Glomerular endothelial cell (primary cell): ENCODE measurements at places on chromosomes 12 and 14. TPM values are rescaled to one million over a fixed set of nuclear protein-coding genes. Genes with fewer than 3 reads are reported as not detected.

The MANSC4 gene
- total RNA-seq = not detected in 2 replicates

The FITM1 gene
- total RNA-seq = 0.29 TPM in 1 of 2 replicates, not detected in the other

The POLE2 gene
- total RNA-seq = 8.0 and 8.1 TPM in 2 replicates

The NFE2 gene
- not detected in 2 replicates for total RNA-seq

The IPO4 gene
- 41.5 and 52.4 TPM in 2 replicates for total RNA-seq

The CEP128 gene
- 2.6 and 4.1 TPM in 2 replicates for total RNA-seq

The BHLHE41 gene
- total RNA-seq = 2.7 and 4.4 TPM in 2 replicates

The OVCH1 gene
- total RNA-seq = not detected in 2 replicates

The ZDHHC22 gene
- not detected in 2 replicates for total RNA-seq

The LRP1-AS gene
- total RNA-seq = not detected in 2 replicates

- no peak for DNase-seq
Measured at GRCh38 chr12:59088673-59089072, 168.4 kb upstream of the LRIG3 start.

GRCh38 chr12:5466521-5466960, 34.6 kb downstream of the NTF3 start:
- DNase-seq = no peak

DNA sequence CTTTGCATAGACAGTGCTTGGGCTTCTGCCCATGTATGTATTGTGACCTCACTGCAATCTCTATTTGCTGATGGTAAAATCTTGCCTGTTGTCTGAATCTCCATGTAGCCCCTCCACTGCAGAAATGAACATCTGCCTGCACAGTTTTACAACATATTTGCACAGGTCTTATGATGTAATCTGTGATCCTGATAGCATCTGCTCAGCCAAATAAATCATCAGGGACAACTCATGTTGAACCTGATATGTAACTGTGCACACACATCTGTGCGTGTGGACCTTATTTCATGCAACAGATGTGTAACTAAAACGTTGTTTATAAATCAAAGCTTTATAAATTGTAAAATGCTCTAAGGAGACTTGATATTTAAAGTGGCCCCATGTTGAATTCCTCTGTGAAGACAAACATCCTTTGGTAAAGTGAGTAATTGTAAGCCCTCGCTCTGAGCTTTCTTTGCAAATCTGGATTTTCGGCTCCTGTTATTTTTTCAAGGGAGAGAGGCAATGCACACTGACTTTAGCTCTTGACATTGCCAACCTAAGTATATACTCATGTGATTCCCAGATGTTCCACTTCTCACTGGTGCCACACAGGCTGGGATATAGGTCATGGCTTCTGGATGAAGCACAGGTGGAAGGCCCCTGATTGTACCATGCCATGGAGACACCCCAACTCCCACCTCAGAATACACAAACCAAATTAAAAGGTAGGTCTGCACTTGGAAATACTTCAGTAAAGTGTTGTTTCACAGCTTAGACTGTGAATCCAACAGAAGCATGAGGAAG, 371.3 kb downstream of the GRIN2B start:
- DNase-seq = no peak

DNA sequence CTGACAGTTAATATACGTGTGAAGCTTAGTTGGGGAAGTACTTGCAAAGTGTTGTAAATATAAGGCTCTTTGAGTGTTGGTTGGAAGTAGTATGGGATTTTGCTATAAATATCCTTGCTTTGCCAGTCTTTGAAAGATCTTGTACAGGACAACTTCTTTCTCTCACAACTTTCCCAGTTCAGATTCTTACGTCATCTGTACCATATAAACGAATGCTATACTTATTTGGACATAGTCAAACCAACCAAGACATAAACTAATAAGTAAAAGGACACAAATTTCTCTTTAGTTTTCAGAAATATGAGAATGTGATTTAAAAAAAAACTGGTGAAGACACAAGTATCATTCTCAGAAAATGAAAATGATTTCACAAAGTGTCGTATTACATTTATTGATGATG, 153.1 kb upstream of the NPAS3 start:
- no peak for DNase-seq

GRCh38 chr14:32606301-32606700, 277.2 kb downstream of the AKAP6 start:
- no peak for DNase-seq

GRCh38 chr12:62116986-62117385, 143.2 kb upstream of the USP15 start:
- DNase-seq = no peak

- no peak for DNase-seq
Measured at GRCh38 chr12:53600490-53601295, 25.5 kb downstream of the ATF7 start.

GRCh38 chr12:132142679-132143335, 1.3 kb downstream of the DDX51 start:
- no peak for DNase-seq

DNA sequence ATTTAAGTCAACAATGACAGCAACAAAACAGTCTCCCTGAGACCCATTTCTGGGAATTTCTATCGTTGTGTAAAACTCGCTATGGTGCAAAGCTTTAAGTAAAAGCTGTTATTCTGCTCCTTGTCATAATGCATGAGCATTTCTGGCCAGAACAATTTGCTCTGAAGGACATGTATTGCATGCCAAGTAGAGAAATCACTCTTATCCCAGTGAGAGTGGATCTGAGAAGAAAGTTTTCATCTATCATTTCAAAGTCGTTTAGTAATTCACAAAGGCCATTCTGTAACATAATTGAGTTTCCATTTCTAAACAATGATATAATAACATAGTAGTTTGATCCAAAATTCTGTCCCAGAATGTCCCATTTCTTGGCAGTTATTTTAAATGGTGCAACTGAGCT, 86.6 kb downstream of the TBC1D30 start:
- no peak for DNase-seq

GRCh38 chr12:131065279-131065678, 111.6 kb downstream of the ADGRD1 start:
- DNase-seq = no peak

GRCh38 chr12:56935752-56936151, 1.5 kb upstream of the SDR9C7 start:
- no peak for DNase-seq

DNA sequence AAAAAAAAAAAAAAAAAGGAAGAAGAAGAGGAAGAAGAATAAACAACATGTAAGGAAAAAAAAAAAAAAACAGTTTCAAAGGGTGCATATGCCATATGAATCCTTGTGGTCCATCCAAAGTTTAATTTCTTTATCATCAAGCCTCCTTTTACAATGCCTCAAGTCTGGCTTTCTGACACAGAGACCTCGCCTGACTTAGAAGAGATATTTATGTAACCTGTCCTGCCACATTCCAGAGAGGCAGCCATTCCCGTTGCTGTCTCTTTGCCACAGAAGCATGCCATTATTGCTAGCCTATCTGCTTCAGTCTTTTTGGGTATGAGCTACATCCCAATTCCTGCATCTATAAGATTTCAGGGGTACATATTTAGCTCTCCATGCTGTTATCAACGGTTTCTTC, 596.7 kb upstream of the ATP2B1 start:
- DNase-seq = no peak

GRCh38 chr12:92199819-92200576, 54.4 kb upstream of the BTG1 start:
- DNase-seq = no peak

DNA sequence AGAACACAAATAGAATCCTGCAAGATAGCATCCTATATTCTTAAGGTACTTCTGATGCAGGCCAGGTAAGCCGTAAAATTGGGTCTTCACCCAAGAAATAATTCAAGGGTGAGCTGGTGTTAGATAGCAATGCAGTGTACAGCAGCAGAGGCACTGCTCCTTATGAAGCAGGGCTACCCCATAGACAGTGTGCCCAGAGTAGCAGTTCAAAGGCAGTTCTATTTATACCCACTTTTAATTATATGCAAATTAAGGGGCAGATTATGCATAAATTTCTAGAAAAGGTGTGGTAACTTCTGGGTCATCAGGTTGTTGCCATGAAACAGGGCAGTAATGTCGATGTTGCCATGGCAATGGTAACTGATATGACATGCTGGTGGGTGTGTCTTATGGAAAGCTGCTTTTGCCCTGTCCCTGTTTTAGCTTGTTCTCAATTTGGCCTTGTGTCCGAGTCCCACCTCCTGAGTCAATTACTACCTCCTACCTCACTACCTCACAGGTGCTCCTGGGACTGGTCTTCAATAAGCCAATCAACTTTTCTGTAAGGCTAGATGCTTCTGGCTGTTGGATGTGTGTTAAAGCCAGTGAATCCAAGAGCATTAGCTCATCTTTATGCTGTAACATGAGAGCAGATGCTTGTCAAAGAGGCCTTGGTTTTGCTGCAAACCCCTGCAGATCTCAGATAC, 61.0 kb downstream of the PPM1A start:
- DNase-seq = no peak

GRCh38 chr14:71675900-71676287, 256.3 kb upstream of the RGS6 start:
- DNase-seq = no peak

DNA sequence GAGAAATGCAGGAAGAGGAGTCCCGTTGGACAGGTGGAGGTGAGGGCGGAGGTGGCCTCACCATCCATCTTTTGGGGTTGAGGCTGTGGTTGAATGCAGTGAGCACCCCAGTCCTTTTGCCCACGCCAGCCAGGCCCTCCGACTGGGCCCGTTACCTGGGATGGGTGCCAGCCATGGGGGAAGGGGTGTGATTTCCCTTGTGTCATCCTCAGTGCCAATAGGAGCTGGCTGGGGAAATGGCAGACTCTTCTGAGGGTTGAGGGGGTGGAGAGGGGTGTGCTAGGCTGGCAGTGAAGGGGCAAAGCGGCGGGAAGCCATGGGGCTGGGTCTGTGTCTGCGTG, 9.6 kb downstream of the KCNH3 start:
- no peak for DNase-seq

- DNase-seq = no peak
Measured at GRCh38 chr12:24172031-24172772, 222.7 kb upstream of the SOX5 start.

- DNase-seq = no peak
Measured at GRCh38 chr12:120598674-120599463, 17.7 kb upstream of the POP5 start.

DNA sequence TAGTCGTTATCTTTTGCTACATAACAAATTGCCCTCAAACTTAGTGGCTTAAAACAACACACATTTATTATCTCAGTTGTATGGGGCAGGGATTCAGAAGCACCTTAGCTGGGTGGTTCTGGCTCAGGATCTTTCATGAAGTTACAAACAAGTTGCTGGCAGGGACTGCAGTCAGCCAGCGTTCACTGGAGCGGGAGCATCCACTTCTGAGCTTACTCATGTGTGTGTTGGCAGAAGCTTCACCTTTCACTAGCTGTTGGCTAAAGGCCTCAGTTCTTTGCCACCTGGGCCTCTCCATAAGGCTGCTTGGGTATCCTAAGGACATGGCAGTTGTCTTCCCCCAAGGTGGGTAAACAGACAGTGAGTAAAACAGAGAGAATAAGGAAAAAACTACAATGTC, 365.7 kb downstream of the RPS29 start:
- DNase-seq = no peak
